DMS53 (cell line): ENCODE measurements at places on chromosomes 4 and X.

DNA sequence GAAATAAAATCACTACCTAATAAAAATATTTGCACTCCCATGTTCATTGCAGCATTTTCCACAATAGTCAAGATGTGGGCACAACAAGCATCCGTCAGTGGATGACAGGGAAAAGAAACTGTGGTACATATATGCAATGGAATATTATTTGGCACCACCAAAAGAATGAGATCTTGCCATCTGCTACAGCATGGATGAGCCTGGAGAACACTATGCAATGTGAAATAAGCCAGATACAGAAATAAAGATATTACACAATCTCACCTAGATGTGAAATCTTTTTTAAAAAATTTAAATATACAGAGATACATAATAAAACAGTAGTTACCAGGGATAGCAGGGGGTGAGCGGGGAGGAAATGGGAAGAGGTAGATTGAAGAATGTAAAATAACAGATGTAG, 44.8 kb downstream of the LDB2 start:
- no peak for DNase-seq

- no peak for DNase-seq
Measured at GRCh38 chrX:22184096-22184495, 88.6 kb upstream of the CBLL2 start.

DNA sequence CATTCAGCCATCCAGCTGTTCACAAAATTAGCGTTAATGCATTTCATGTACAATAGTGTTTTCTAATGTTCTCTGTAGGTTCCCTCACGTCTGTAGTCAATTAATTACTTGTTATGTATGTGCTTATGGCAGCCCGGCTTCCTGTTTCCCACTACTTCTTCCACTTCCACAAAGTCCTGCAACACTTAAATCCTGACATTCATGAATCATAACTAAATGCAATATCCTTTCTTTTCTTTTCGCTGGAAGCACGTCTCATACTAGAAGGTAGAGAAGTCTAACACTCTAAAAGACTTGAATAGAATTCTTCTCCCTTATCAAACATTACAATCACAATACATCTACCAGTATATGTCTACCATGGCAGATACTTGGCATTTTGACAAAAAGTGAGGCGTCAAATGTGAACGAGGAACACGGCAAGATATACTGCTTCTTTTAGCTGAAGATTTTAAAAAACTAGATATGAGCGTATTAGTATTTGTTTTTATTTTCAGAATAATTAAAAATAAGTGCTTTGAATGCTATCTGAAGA, 239.0 kb upstream of the DIAPH2 start:
- no peak for DNase-seq

GRCh38 chr4:41435510-41435909, 102.4 kb upstream of the LIMCH1 start:
- DNase-seq: no peak

GRCh38 chr4:142331646-142332045, 514.5 kb downstream of the INPP4B start:
- DNase-seq: no peak

GRCh38 chr4:95084584-95084983, 326.8 kb downstream of the BMPR1B start:
- DNase-seq: peak; percentile 71

- no peak for DNase-seq
Measured at GRCh38 chrX:71664889-71665491, 2.4 kb upstream of the LOC101059915 start.

GRCh38 chr4:7252510-7253340, 60.4 kb downstream of the SORCS2 start:
- DNase-seq: no peak

- DNase-seq: no peak
Measured at GRCh38 chrX:65679071-65679540, 11.7 kb downstream of the MSN start.

DNA sequence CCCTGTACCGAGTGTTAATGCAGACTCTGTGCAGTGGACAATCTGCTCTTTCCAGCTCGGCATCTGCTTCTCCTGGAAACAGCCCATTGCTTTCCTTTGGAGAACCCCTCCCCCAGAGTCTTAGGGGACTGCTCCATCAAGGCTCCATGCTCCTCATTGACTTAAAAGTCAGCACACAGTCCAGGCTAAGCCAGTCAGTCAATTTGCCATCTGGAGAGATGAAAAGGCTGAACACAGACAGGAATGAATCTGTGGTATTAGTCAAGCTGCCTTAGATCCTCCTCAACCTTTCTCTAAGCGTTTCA, 20.3 kb downstream of the ATP8A1 start:
- DNase-seq: no peak

DNA sequence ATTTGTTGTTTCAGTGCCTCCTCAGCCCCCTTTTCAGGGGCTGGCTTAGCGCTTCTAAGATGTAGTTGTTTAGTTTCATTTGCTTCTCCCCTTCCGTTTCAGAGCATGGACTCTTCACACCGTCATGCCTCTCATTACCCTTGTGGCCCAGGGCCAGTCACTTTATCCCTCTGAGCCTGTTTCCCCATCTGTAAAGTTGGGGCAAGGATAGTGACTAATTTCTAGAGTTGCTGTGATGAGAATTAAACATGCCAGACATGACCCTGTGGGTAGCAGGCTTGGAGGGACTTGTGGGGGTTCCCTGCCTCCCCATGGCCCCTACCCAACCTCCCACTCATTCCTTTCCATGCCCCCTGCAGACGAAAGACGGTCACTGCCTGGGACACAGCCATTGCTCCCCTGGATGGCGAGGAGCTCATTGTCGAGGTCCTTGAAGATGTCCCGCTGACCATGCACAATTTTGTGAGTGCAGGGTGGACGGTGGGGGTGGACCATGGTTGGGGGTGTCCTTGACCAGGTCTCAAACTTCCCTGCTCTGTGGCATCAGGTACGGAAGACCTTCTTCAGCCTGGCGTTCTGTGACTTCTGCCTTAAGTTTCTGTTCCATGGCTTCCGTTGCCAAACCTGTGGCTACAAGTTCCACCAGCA, 3.6 kb downstream of the ARAF start:
- no peak for DNase-seq
